ENCODE measurements at places on chromosomes 5 and 9. TPM values are rescaled to one million over a fixed set of nuclear protein-coding genes. Genes with fewer than 3 reads are reported as not detected.

Gene C5orf63
- 1.4 TPM for total RNA-seq

Gene PCDHA7
- total RNA-seq: 0.27 TPM

Gene SLC46A2
- total RNA-seq: 0.45 TPM

Gene ENTPD2
- 2.8 TPM for total RNA-seq

DNA sequence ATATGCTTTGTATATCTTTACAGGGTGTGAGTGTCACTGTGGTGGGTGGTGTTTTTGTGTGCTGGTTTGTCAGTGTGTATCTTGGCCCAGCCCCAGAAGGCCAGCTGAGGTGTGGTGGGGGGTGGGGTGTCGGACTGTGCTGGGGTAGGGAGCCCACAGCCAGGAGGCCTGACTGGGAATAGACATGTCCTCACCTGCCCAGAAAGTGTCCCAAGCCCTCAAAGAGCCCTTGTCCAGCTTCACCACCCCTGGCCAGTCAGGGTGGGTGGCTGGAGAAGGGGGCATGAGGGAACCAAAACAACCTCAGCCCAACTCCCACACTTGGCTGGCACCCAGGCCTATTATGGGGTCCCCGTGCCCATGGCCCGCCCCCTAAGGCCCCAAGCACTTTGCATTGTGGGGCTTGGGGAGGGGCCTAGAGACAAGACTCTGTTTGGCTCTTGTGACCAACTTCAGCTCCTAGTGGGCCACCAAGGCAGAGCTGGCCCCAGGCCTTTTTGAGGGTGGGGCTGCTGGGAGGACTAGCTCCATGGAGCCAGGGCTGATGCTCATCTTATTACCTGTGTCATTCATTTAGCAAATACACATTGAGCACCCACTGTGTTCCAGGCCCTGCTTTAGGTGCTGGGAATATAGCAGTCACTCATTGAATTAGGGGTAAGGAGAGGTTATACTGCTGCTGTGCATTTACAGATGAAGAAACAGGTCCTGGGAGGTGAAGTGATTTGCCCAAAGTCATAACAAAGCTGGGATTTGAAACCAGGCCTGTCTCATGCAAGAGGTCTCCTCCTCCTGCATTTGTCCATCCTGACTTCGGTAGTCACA lies 56.2 kb upstream of the PSD2 start:
- no peak for DNase-seq

- no peak for DNase-seq
These were observed 2064.1 kb downstream of the MAT2B start for GRCh38 chr5:165569551-165569950.

All from heart left ventricle (tissue), 16 donors.